ENCODE measurements at places on chromosomes 7 and 10.
A peak's percentile ranks its signal among the peaks of the same experiment; 100 is the strongest.

GRCh38 chr7:36870625-36871354 lies 146.5 kb upstream of the AOAH start:
- DNase-seq: no peak

DNA sequence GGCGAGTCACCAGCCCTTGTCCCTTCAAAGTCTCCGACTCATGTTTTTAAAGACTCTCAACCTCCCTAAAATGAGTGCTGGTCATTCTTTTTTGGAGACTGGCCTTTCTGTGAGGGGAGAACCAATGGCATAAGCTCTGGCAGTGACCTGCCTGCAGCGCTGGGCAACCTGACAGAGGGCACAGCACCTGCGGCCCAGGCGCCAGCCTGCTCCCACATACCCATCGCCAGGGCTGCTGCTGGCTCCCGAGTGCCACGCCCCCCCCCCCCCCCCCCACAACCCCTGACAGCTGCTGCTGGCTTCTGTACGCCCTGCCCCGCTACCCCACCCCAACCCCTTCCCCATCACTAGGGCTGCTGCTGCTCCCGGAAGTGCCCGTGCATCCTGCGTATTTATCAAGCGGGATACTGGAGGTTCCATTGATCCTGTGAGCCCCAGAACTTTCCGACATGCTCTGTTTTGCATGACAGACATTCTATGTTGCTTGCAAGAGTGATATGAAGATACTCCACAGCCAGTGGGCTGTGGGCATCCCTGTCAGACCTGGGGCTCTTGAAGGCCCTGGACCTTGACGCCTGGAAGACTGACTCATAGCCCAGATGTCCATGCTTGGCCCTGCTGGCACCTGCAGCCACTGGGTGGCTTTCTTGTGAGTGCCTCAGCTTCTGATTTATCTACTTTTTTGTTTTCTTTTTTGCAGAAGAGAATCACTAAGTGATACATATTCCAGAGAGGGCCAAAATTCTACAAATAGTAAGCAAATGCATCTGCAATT lies 243.9 kb downstream of the ZMYND11 start:
- no peak for DNase-seq

- no peak for DNase-seq
Observed at GRCh38 chr10:16182144-16182543, 254.7 kb upstream of the PTER start.

DNA sequence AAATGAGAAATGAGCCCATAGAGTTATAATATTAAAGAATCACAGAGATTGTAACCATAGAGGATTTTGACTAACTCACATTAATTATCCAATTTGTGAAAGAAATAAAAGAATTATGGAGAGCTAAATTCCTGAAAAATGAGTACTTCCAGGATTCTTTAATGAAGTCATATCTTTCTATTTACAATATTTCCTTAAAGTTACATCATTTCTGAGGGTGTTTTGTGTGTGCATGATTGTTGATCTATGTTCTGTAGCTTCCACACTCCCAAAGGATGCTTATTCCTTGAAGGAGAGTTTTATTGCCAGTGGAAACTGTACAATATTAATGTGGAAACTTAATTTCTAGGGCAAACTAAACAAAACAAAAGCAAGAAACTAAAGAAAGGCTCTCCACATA lies 299.6 kb downstream of the MDFIC start:
- DNase-seq: no peak

- no peak for DNase-seq
Observed at GRCh38 chr7:115015619-115016018, 93.7 kb downstream of the MDFIC start.

- DNase-seq: no peak
Observed at GRCh38 chr10:96720422-96721206, at the start of gene PIK3AP1. TSS of gene PIK3AP1 (minus strand) at chr10:96720514. CDS start at chr10:96720394, 120 bp downstream.

GRCh38 chr7:137916980-137917645 lies 70.3 kb upstream of the DGKI start:
- no peak for DNase-seq

GRCh38 chr7:122517576-122517975 lies 181.3 kb downstream of the RNF133 start:
- no peak for DNase-seq

DNA sequence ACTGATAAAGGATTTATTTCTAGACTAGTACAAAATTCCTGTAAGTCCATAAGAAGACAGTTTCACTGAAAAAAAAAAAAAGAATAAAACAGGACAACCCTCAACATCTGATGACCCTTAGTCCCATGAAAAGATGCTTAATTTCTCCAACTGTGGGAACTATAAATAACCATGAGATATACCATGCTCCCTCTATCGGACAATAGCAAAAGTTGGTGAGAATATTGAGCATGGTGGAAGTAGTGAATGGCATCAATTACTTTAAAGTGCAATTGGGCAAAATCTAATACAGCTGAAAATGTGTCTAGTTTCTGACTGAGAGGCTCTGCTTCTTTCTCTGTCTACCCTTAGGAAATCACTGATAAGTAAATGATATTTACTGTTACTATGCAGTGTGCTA lies 348.8 kb downstream of the SUGCT start:
- no peak for DNase-seq

DNA sequence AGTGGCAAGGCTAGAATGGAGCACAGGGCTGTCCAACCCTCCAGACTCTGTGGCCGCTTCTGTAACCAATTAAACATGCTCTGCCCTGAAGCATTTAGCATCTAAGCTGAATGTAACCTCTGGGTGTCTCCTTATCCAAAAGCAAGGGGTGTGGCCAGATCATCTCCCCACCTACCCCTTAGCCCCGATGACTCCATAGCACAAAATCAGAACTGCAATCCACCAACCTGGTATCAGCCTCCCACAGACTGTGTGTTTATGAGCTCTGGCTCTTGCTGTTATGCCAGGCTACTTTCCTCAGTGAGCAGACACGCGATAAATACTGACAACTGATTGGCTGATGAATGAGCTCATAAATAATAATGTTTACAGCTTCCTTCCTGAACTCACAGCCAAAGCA lies 3.2 kb downstream of the FRMD4A start:
- DNase-seq: no peak

DNA sequence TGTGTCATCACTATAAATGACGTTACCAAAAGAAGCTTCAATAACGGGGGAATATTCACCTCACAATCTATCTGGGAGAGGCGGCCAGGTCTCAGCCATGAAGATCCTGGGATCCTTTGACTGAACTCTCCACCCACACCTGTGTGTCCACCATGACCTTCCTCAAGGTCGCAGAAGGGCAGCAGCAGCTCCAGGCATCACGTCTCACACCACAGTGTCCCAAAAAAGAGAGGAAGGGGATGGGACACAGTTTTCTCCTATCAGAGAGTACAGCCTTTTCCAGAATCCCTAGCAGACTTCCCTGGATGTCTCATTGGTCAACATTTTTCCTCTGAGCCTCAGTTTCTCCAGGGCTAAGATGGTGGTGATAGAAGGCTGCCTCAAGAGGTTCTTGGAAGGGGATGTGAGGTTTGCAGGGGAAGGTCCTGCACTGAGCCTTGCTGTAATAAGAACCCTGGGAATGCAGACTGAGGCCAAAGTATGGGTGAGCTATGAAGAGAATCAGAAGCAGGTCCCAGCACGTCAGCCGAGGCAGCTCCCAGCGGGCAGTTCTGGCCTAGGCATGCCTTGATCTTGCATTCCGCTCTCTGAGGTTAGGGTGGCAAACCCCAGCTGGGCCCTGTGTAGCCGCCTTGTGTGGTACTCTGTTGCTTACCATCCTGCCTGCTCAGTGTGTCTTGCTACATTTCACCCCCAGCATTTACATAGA lies 63.8 kb downstream of the COL26A1 start:
- DNase-seq: no peak

DNA sequence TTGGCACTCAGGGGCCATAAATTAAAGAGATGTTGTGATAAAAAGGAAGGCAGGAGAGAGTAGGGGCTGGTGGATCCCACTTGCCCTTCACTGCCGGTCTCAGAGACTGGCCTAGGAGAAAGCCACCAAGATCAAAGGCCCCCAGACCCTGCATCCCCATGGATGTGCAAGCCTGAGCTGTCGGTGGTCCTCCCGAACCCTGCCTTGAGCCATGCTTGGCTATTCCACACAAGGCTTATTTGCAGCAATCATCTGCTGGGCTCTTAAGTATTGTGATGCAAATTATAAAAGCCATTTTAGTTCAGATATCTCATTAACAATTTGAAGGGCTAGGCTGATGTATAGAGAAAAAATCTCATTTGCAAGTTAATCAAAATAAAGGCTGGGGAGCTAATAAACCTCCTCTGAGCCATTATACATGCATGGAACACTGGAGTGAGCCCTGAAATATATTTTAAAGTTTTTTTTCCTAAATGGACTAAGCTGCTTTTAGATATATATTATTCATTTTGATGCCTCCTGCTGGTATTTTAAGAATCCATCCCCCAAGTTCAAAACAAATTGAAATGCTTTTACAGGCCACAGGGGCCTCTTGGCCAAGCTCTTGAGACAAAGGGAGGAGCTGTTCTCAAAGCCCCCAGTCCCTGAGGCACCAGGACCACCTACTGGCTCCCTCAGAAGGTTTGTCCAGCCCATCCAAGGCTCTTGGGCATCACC lies 28.1 kb downstream of the OAT start:
- DNase-seq: no peak

DNA sequence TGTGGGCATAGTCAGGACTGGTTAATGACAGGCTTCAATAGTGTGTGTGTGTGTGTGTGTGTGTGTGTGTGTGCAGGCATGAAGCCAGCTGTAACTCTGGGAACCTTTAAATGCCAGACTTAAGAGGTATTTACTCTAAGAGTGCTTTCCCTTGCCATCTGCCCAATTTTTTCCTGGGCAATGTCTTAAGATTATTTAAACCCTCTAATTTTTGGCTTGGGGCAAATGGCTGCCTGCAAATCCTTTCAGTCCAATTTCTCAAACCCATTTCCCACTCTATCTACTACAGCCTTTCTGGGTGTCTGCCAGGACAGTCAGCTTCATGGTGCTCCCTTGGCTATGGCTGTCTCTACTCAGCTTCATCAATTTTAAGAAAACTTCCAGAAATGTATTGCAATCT lies 62.6 kb upstream of the C1GALT1 start:
- DNase-seq: no peak

- DNase-seq: no peak
Observed at GRCh38 chr7:151518105-151518946, 1.4 kb downstream of the RHEB start.

DNA sequence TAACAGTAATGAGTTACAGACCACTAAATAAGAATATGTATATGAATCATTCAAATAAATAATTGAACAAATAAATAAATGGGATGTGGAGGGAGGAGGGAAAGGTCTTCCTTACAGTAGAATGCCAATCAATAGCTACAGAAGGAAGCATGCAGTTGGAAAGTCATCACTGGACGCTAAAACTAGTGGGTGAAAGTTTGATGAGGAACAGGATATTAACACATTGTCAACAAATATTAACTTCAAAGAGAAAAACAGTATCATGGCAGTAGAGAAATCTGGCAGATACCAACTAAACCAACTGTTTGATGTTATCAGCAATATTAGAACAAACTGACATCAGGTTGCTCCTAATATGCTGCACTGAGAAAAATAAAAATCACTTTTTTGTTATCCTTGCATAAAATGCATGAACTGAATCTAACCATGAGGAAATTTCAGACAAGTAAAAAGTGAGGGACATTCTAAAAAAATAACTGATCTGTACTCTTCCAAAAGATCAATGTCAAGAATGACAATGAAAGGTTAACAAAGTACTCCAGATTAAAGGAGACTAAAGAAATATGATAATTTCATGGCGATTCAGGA lies 94.1 kb downstream of the ZFAND4 start:
- no peak for DNase-seq

DNA sequence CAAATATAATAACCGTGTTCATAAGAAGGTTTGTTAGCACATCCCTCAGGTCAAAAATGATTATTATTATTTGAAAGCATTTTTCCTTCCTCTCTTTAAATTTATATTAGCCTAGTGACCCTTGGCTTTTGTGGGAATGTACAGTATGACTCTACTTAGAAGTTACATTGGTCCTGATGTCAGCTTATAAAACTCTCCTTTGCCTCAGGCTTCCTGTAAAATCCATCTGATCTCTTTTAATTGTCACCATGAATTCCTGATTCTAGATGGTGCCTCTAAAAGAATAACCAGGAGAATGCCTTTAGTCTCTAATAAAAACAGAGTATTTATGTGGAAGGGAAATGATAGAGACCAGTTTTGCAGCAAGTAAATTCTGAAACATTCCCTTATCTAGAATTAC lies 1134.4 kb downstream of the XPNPEP1 start:
- DNase-seq: no peak

DNA sequence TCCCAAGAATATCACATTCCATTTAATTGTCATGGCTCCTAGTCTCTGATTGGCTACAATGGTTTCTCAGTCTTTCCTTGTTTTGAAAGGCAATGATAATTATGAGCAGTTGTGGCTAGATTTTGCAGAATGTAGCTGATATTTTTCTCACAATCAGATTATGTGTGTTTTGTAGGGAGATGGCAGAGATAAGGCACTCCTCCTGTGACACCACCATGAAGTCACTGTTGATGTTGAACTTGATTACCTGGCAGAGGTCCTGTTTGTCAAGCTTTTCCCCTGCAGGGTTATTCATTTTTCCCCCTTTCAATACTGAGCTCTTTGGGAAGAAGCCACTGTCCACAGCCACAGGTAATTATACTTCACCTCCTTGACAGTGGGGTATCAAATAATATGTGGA lies 602.9 kb upstream of the PFKP start:
- DNase-seq: no peak

DNA sequence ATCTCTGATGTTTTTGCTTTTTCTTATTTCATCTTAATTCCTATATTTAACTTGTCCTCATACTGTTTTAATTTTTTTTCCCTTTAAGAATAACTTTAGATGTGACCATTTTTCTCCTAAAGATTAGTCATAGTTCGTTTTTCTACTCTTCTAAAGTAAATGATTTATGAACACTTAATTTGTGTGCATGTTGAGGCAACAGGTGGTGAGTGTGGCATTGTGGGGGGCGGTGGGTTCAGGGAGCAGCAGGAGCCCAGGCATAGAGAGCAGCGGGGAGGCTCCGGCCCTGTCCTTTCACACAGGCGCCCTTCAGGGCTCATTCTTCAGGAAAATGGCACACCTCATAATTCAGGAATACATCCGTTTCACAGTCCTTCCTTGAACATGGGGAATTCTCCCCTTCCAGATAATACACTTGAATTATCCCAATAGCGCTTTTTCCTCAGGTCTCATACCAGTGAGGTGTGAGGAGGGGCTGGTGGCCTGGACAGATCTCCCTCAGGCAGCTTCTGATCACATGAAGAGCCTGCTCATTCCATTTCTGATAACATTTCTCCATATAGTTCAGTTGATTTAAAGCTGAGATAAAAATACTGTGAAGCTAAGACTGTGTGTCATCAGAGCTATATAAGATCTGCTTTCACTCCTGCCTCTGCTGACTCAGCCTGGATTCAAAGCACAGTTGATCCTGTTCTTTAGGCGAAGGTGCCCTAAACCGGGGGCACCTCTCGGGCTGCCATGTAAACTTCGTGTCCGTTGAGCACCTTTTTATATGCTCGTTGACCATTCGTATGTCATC lies 40.2 kb downstream of the CUL1 start:
- DNase-seq: no peak

GRCh38 chr10:49115015-49115795 lies at the start of gene VSTM4:
TSS of gene VSTM4 (minus strand) at chr10:49115522. CDS start at chr10:49115485, 37 bp downstream.
- DNase-seq: peak; percentile 9

- no peak for DNase-seq
Observed at GRCh38 chr10:68668972-68669371, 52.1 kb upstream of the CCAR1 start.

- no peak for DNase-seq
Observed at GRCh38 chr10:123604506-123604905, 61.6 kb upstream of the GPR26 start.

GRCh38 chr10:95425592-95426465 lies 135.0 kb upstream of the PDLIM1 start:
- no peak for DNase-seq
